ENCODE measurements at places on chromosomes 1 and 21. TPM values are rescaled to one million over a fixed set of nuclear protein-coding genes. Genes with fewer than 3 reads are reported as not detected.

TFF2 gene
- total RNA-seq, result not detected

S100B gene
- total RNA-seq, result 0.09 TPM

HSPG2 gene
- total RNA-seq, result 311 TPM

MROH9 gene
- not detected for total RNA-seq

NCSTN gene
- 67.7 TPM for total RNA-seq
